T-helper 2 cell treated with Interferon-gamma antibody and Interleukin-4, amounts not matched to agents 5 μg/mL and 100 μg/mL, for 36 hours (primary cell): ENCODE measurements at places on chromosomes 2 and 18.
A peak's percentile ranks its signal among the peaks of the same experiment; 100 is the strongest.

DNA sequence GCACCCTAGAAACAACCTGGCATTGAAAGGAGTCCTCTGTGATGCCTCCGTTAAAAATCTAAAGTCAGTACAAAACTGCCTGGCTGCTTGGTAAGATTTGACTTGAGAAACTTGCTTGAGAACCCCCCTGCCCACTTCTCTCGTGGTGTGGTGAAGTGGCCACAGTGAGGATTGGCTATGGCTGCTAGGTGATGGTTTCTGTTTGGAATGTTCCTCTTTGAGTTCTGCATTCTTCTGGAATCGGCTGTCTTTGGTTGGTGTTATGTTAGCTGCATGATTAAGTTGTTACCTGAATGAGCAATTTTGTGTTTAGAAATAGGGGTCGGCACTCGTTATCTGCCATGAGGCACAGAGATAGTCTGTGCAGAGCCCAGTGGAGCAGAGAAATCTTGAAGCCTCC lies 21.7 kb upstream of the SAG start:
- H3K27ac ChIP-seq = no peak overlapping the region
- no peaks in the 10 kb centered on the region for H3K27me3 ChIP-seq
- no peak overlapping the region for H3K4me3 ChIP-seq
- peaks cover 3% of the 10 kb centered on the region for H3K4me1 ChIP-seq
- DNase-seq = no peak

DNA sequence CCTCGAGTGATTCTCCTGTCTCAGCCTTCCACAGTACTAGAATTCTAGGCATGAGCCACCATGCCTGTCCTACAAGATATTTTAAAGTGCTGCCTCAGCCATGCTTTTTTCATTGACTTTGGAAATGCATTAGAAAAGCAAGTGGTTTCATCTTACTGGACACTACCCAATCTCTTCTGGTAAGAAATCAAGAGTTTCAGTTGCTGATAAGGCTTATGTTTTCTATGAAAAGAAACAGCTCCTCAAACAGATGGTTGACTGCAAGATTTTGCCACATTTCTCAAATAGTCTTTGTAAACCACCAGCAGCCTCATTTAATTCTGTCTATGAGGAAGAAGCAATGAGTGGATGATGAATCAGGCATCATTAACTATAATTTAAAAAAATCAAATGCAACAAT lies 264.5 kb upstream of the LRP1B start:
- H3K36me3 ChIP-seq = no peaks in the 10 kb centered on the region
- no peak overlapping the region for H3K4me3 ChIP-seq
- no peak overlapping the region for H3K27ac ChIP-seq
- no peaks in the 10 kb centered on the region for H3K27me3 ChIP-seq
- no peaks in the 10 kb centered on the region for H3K4me1 ChIP-seq
- DNase-seq = no peak

- H3K4me3 ChIP-seq = no peak overlapping the region
- H3K27me3 ChIP-seq = no peaks in the 10 kb centered on the region
- H3K36me3 ChIP-seq = peaks cover 7% of the 10 kb centered on the region
- H3K27ac ChIP-seq = no peak overlapping the region
These were observed 244.8 kb downstream of the TWIST2 start for GRCh38 chr2:239092571-239093294.

GRCh38 chr2:125397535-125398251 lies 1258.3 kb upstream of the GYPC start:
- H3K4me1 ChIP-seq = no peaks in the 10 kb centered on the region
- H3K27me3 ChIP-seq = no peaks in the 10 kb centered on the region
- no peak overlapping the region for H3K27ac ChIP-seq
- H3K36me3 ChIP-seq = no peaks in the 10 kb centered on the region

- no peak for DNase-seq
- no peak overlapping the region for H3K27ac ChIP-seq
- H3K4me3 ChIP-seq = no peak overlapping the region
- no peaks in the 10 kb centered on the region for H3K27me3 ChIP-seq
- H3K4me1 ChIP-seq = peaks cover 6% of the 10 kb centered on the region
These were observed 81.0 kb upstream of the STK39 start for GRCh38 chr2:168328421-168328820.

DNA sequence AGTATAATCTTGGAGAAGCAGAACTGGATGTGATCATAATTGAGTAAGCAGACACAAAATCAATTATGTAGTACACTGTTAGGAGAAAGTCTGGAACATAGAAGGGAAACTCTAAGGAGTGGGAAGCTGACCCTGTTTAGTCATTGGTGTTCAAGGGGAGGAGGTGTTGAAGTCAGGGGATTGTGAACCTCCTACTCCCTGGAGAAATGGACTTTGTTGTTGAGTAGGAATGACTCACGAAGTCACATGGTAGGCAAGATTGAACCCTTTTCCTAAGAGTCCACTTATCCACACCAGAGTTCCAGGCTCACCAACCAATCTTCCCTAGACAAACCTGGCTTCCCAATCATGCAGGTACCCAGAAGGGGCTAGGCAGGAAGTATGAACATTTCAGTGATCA lies 81.0 kb upstream of the BCL11A start:
- no peak overlapping the region for H3K27ac ChIP-seq
- H3K4me3 ChIP-seq = no peak overlapping the region
- no peak for DNase-seq

DNA sequence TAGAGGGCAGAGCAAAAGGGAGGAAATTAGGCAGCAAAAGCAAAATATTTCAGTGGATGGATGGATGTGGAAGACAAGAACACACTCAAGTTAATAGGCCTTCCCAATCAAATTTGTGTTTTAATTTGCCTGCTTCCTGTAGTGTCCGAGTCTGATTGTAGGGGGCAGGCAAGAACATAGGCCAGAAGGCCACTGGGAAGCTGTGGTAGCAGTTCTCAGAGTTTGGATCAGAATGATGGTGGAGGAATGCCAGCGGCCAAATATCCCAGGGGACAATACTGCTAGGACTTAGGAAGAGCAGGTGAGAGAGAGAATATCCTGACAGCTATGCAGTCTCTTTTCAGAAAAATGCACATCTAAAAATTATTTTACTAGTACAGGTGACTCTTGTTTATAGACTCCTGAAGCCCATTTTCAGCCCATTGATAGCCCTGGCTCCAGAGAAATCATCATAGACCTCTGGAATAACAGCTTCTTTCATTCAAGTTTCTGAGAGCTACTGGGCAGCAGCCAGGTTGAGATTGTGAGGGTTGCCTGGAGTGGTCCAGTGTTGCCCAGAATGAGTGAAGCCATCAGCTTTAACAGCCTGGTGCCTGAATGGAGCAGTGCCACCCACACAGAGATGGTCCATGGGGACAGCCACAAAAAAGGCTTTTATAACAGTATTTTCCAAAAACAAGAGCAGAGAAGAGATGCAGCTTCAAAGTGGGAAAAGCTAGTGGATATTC lies 19.1 kb upstream of the SERPINE2 start:
- peaks cover 4% of the 10 kb centered on the region for H3K27me3 ChIP-seq
- no peak overlapping the region for H3K4me3 ChIP-seq
- H3K27ac ChIP-seq = no peak overlapping the region
- H3K36me3 ChIP-seq = no peaks in the 10 kb centered on the region

GRCh38 chr2:136171223-136171622 lies 53.3 kb upstream of the CXCR4 start:
- no peak for DNase-seq
- H3K36me3 ChIP-seq = no peaks in the 10 kb centered on the region
- H3K4me3 ChIP-seq = no peak overlapping the region
- H3K4me1 ChIP-seq = peaks cover 5% of the 10 kb centered on the region
- H3K27me3 ChIP-seq = peaks cover 9% of the 10 kb centered on the region

DNA sequence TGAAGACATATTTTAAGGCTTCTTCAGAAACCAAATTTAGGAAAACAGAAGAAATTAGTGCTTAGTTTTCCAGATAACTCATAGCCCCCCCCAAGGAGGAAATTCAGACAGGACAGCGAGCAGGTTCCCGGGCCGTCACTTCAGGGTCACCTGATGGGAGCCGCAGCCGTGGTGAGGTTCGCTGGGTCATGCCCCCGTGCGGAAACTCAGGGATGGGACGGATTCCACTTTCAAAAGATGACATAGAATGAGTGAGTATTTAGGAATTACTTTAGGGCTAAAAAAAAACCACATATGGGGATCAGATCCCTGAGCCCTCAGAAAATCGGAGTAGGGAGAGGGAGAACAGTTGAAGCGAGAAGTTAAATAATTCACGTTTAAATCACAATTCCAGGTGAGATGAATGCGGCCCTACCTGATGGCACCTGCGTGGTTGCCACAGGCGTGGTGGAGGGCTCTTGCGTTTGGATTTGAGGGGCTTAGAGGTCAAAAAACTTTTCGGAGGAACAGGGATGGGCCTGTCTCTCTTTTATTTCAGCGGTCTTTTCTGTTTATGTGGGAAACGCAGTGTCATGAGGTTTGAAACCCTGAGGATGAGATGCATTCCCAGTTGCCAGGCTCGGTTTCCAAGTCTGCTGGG lies 114.4 kb downstream of the NFATC1 start:
- no peak overlapping the region for H3K4me3 ChIP-seq
- DNase-seq = no peak
- H3K27me3 ChIP-seq = no peaks in the 10 kb centered on the region
- peaks cover 29% of the 10 kb centered on the region for H3K4me1 ChIP-seq

DNA sequence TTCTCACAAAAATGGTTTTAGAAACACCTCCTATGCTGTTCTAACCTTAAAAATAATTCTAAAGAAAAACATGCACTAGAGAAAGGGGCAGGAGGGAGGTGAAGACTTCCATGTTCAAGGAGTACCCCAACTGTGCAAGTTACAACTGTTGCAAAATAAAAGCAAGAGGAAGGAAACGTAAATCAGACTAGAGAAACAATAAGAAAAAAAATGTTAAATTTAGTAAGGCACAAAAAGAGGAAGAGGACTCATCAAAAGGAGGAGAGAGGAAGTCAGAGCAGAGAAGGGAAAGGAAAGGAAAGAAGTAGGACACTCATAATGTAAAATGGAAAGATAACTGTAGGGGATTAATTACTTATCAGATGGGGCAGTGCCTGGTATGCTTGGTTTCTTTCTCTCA lies 34.1 kb downstream of the RAPH1 start:
- H3K4me1 ChIP-seq = peaks cover 8% of the 10 kb centered on the region
- H3K4me3 ChIP-seq = no peak overlapping the region
- no peaks in the 10 kb centered on the region for H3K27me3 ChIP-seq
- no peak overlapping the region for H3K27ac ChIP-seq

DNA sequence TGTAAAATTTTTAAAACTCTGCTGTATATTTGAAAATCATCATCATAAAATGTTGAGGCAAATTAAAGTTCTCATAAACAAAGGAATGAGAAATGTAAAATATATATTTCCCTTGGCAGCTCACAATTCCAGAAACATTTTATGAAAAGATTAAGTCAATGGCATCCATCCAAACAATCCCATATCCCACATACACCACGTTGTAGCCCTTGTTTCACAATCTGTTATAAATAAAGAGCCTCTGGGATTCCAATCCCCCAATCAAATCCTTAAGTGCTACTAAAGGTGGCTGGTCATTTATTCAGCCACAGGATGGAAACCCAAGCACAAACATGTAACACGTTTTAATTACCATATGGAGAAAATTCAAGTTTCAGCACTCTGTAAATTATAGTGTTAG lies 51.7 kb downstream of the GFPT1 start:
- H3K4me3 ChIP-seq = no peak overlapping the region
- no peaks in the 10 kb centered on the region for H3K27me3 ChIP-seq
- no peak for DNase-seq
- no peaks in the 10 kb centered on the region for H3K4me1 ChIP-seq
- peaks cover 49% of the 10 kb centered on the region for H3K36me3 ChIP-seq

DNA sequence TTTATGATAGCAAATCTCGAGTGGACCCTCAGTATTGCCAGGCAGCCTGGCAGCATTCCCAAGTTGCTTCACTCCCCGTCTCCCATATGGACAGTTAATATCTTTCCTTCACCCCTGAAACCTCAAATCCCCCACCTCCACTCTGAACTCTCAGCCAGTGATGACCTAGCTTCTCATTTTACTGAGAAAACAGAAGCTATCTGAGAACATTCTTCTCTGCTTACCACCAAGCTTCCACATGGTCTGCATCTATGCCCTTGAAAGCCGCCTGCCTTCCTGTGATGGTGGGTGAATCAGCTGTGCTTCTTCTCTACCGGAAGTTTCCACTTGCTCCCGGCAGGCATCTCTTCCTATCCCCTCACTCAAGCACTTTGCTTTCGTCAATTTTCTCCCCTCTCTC lies 529.2 kb downstream of the EPHA4 start:
- no peak for DNase-seq
- H3K4me3 ChIP-seq = no peak overlapping the region
- H3K4me1 ChIP-seq = no peaks in the 10 kb centered on the region
- H3K36me3 ChIP-seq = no peaks in the 10 kb centered on the region
- H3K27ac ChIP-seq = no peak overlapping the region

- no peak for DNase-seq
- H3K27me3 ChIP-seq = no peaks in the 10 kb centered on the region
- H3K27ac ChIP-seq = no peak overlapping the region
These were observed 89.9 kb downstream of the UBE2E3 start for GRCh38 chr2:181070119-181070835.

DNA sequence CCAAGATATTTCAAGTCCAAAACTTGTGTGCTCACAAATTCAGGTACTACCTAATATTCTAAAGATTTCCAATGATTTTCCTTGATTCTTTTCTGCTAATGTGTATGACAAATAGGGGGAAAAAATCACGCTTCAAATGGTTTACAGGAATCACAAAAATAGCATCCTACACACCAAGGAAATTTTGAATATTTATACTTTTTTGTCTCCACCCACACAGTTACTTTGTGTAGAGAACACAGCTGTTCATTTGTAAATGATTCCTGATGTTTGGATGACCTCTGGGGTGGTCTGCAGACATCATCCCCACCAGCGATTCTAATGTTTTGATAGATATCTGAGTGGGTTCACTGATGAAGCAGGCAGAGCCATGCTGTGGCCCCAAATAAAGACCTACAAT lies 260.6 kb upstream of the NCKAP5 start:
- no peaks in the 10 kb centered on the region for H3K4me1 ChIP-seq
- H3K4me3 ChIP-seq = no peak overlapping the region

GRCh38 chr2:201452058-201452921 lies 750 bp downstream of the STRADB start:
- no peak for DNase-seq
- H3K36me3 ChIP-seq = peaks cover 21% of the 10 kb centered on the region
- H3K4me3 ChIP-seq = peak overlapping the region; percentile 88
- peaks cover 12% of the 10 kb centered on the region for H3K27me3 ChIP-seq
- H3K4me1 ChIP-seq = peaks cover 39% of the 10 kb centered on the region
- H3K27ac ChIP-seq = peak overlapping the region; percentile 68

DNA sequence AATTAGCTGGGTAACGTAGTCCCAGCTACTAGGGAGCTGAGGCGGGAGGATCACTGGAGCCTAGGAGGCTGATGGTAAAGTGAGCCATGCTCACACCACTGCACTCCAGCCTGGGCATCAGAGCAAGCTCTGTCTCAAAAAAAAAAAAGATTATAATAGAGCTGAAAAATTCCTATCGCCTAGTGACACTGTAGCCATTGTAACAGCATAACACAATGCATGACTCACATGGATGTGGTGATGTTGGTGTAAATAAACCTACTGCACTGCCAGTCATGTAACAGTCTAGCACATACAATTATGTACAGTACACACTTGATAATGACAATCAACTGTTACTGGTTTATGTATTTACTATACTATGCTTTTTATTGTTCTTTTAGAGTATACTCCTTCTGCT lies 39.6 kb downstream of the MGAT4A start:
- no peak overlapping the region for H3K4me3 ChIP-seq
- no peak for DNase-seq
- no peak overlapping the region for H3K27ac ChIP-seq
- peaks cover 34% of the 10 kb centered on the region for H3K4me1 ChIP-seq
- peaks cover 23% of the 10 kb centered on the region for H3K36me3 ChIP-seq
- H3K27me3 ChIP-seq = no peaks in the 10 kb centered on the region
